ENCODE measurements at places on chromosomes 3 and 15.

DNA sequence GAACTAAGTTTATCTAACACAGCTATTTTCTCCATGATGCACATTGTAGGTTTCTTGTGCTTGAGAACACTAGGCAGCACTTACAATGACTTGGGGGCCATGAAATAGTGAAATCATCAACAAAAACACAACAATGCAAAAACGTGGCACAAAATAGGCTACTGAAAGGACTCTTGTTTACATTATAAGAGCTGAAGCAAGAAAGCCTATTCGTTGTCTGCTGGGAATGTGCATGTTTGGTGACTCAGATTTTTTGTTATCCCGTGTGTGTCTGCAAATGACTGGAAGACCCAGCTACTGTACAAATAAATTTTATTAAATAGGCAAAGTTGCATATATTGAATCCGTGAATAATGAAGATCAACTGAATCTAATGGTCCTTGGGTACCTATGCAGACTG lies 85.0 kb downstream of the TCF12 start:
- peak; percentile 53 for DNase-seq

DNA sequence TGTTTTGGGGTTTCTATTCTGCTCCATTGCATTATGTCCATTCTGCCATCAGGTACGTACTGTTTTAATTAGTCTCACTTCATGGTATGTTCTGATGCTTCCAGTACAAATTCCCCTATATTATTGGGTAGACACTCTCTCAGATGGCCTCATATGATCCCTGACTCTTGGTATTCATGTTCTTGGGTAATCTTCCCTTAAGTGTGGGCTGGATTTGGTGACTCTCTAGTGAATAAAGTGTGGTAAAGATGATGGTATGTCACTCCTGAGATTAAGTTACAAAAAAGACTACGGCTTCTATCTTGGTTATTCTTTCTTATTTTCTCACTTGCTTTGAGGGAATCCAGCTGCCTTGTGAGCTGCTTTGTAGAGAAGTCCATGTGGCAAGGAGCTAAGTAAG lies 89.6 kb upstream of the TBC1D5 start:
- DNase-seq = no peak

DNA sequence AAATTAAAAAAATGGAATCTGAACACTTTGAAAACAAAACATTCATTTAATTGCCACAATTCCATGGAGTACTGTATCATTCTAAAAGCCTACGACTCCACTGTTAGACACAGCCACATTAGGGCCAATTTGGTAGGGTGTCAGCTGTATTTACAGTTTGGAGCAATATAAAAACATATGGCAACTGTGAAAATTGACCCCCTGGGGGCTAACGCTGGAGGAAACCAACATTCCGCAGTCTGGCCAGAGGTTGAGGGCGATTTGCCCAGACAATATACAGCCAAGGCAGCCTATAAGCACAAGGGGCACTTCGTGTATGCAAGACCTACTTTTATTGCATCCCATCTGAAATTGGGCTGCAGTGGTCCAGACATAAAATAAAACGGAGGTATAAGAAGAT lies 476.5 kb upstream of the WNT5A start:
- no peak for DNase-seq

DNA sequence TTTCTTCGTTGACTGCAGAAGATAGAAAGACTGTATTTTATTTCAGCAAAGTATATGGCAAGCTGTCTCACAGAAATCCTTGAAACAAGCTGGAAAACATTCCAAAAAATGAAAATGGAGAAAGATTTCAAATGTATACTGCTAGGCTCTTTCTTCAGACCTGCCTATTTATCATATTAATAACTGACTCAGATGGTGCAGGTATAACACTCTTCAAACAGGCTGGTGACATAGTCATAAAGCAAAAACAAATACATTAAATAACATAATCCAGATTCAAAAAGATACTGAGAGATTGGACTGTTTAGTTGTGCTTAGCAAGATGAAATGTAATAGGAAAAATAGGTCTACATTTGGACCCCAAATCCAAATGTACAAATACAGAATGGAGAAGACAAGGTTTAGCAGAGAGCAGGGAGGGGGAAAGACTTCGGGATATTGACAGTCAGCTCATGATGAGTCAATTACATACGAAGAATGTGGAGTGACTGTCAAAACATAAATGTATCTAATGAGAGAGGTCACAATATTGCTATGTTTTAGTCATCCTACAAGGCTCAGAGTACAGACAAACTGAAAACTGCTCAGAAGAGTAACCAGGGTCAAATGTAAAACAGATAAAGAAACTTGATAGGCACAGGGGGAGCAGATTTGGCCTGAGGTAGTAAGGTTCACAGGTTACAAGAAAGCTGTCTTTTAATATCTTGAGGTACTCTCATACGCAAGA lies 88.7 kb downstream of the DMXL2 start:
- DNase-seq = no peak

DNA sequence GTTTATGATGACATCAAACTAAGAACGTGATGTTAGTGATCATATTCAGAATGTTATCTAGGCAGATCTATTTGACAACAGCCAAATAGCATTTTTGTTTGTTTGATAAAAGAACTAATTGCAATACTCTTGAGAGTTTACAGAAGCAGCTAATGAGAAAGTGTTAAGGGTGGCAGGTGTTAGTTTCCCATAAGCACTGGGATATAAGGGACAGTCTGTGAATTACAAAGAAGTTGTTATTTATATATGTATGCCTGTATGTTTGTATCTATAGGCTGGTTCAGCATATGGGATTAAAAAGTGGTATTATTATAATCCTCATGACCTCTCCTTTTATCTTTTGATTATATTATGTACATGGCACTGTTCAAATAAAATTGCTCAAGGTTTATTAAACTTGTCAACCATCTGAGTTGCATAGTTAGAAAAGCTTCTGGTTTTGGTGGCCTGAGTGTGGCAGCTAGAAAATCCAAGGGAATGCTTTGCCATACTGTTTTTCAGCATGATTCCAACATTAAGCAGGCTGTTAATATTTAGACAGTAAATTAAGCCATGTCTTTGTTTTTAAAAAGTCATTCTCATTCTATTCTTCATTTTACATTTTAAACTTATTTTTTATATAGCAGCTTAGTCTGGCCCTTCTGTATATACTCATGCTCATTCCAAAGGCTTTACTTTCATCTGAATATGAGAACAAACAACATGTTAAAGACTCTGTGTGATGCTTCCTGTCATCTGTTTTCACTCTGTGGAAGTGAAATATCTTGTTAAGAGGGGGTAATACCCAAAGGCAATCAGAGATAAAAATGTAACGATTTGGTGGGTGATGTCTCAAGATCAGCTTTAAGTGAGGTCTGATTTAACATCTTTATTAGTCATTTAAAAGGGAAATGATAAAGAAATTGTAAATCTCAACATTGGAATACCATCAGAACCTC lies 13.1 kb downstream of the ROBO2 start:
- DNase-seq = no peak

DNA sequence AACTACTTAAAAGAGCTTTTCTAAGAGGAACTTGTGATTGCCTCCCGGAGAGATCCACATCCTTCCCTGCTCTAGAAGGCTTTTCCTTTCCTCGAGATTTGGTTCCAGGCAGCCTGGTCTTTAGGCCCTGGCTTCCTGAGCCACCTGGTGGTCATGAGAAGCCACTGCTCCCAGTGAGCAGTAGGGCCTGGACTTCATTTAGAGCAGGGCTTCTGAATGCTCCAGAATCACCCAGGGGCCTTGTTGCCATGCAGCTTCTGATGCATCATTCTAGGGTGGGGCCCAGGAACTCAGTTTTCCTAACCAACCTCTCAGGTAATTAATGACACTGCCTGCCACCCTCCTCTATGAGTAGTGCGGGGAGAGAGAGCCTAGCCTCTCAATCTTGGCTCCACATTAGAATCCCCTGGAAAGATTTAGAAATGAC lies 29.6 kb downstream of the PSMD6 start:
- peak; percentile 82 for DNase-seq

GRCh38 chr15:31554261-31554660 lies 227.6 kb downstream of the KLF13 start:
- peak; percentile 85 for DNase-seq

DNA sequence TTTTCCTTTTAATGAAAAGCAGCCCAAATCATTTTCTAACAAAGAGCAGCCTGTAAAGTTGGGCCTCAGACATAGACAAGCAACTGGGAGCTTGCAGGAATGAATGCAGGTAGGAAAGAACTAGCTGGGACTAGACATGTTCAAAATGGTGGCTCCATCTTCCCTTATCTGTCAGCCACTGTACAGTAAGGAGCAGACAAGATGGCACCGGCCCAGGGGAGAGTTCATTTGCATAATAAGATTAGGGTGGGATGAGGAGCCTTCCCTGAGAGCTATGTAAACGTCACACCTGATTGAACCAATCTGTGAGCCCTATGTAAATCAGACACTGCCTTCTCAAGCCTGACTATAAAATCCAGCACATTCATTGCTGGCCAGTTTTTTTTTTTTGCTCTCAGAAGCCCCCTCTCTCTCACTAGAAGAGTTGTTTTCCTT lies 59.7 kb upstream of the GK5 start:
- no peak for DNase-seq

- DNase-seq = peak; percentile 50
These were observed 583 bp downstream of the IL17RE start for GRCh38 chr3:9903238-9903624.

DNA sequence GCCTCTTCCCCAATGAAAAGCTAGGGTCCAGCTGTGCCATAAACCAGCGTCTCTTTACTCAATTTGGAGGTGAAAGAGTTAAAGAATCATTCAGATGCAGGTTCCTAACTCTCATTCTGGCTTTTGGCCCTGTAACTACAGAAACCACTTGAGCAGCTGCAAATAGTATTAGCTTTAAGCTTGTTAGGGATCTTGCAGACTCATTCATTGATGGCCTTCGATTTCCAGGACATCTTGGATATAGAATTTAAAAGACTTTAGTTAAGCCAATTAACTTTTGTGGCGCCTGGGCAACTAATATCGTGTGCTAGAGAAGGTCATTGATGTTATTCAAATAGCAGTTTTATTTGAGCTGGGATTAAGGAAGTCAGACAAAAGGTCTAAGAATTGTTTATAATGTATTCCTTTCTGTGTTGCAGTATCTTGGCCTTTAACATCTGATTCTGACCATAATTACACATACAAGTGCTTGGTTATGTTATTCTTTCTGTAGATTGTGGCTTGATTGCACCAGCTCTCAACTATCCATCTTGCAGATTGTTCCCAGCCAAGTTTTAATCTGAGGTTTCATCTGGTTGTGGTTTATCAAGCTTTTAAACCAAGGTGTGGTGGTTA lies 185.3 kb downstream of the CACNA2D3 start:
- no peak for DNase-seq

DNA sequence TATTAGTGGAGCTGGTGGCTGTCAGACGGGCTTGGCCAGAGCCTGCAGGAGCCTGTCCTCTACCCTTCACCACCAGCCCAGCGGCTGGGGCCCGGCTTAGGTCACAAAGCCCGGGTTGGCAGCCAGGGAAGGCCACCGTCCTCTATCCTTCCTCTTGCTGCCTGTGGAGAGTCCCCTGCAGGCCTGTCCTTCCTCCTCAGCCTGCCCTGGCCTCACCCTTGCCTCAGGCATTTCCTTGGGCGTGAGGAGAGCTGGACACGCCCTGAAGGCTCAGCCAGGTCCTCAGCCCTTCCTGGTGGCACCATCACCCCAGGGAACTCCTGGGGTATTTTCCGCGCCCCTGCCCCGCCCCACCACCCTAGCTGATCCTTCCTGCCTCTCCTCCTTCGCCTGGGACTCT lies 7.7 kb downstream of the CHAC1 start:
- DNase-seq = no peak

GRCh38 chr3:167091226-167091625 lies 288.9 kb downstream of the ZBBX start:
- no peak for DNase-seq

DNA sequence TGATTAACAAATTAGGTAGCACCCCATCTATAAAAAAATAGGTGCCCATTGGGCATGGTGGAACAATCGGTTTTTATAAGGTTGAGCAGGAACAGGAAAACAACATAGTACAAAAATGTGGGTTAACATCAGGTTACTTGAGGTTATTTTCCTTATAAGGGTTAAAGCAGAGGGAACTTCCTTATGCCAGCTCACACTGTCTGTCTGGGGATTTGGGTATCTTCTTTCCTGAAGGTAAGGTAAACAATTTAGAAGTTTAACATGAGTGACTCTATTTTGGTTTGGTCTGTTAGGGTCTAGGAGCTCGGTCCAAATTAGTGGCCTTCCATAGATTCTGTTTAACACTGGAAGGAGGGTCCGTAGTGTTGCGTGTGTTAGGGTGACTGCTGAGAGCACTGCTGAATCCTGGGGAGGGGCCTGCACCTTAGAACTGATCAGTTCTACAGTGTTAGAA lies 14.7 kb downstream of the CHD2 start:
- no peak for DNase-seq

- no peak for DNase-seq
These were observed 184.5 kb downstream of the USP13 start for GRCh38 chr3:179837374-179837773.

GRCh38 chr3:126109880-126110235 lies 25.9 kb upstream of the SLC41A3 start:
- DNase-seq = no peak

DNA sequence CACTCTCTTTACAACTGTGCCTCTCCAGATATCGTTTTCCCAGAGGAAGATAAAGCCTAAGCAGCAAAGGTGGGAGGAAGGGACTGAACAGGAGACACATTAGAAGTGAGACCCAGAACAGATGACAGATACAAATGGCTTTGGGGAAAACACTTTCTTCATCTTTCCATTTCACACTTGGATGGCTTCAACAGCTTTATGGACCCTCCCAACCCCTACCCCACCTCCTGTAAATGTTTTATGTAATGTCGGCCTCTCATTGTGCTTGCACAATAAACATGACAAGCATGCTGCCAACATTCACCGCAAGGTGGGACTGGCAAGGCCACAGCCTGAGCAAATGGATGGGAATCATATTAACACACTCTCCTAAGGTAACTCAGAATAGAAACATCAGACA lies 1088.6 kb downstream of the TUSC7 start:
- no peak for DNase-seq

GRCh38 chr3:125050488-125051090 lies 5.2 kb downstream of the HEG1 start:
- DNase-seq = no peak

GRCh38 chr3:71942432-71943187 lies 157.7 kb upstream of the PROK2 start:
- no peak for DNase-seq

- no peak for DNase-seq
These were observed 3.6 kb upstream of the RAB6B start for GRCh38 chr3:133899311-133899710.

DNA sequence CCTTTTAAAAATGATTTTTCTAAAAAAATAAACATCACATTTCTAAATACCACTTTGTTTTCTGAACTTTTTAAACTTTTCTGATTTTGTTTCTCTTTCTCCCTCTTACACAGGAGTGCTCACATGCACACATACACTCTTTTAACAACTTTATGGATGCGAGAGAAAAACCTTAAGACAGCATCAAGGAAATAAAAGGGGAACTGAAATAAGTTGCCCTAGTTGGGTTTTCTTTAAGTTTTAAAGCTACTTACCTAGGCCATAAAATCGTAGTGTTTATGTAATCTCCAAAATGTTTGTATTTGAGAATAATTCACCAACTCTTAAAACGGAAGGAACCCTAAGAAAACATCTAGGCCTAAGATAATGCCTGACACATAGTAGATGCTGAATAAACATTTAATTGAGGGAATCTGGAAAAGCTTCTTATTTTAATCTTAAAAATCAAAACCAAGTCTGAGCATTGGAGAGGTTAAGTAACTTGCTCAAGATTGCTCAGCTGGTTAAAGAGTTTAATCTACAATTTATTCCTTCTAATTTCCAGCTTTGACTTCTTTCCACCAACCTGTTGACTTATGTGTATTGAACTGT lies 1.2 kb upstream of the BBX start:
- DNase-seq = no peak

All from AG08396 (cell line).